ENCODE measurements at places on chromosomes 6 and 20.

DNA sequence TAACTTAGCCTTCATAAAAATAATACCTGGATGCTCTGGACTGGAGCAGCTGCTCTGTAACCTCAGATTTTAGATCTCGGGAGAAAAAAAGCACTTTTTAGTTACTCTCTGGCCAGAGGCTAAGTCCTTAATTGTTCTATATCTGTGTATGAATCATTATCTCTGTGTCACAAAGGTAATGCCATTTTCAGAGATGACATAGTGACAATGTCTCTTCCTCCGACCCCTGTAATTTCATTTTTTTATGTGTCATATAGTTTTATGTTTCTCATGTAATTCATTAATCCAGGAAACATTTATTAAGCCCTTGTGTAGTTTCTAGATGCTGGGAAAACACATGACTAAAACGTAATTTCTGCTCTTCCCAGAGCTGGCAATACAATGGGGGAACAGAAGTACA lies 55.6 kb downstream of the SENP6 start:
- DNase-seq = no peak

GRCh38 chr6:144104898-144105487 lies 9.6 kb upstream of the SF3B5 start:
- peak; percentile 64 for DNase-seq

DNA sequence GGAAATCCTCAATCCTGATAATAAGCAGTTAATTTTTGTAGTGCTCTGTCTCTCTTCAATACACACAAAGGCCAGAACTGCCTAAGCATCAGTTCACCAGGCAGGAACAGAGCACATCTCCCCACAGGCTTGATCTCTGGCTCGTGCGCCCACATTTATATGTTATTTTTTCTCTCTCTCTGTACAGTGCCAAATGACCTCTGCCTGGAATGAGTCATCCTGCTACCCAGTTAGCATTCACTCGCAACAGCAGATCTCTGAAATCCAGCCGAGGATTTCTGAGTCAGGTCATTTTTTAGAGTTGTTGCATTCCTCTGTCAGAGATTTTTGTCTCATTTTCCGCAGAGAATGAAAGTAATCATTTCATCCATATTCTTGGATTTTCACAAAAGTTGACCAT lies 107.1 kb downstream of the COL12A1 start:
- DNase-seq = no peak

GRCh38 chr6:72623808-72624207 lies 1.9 kb downstream of the KCNQ5 start:
- DNase-seq = no peak

- no peak for DNase-seq
Observed at GRCh38 chr6:144347448-144347759, 62.3 kb downstream of the UTRN start.

GRCh38 chr6:109672839-109673238 lies 18.2 kb downstream of the AK9 start:
- no peak for DNase-seq

GRCh38 chr6:49933526-49933925 lies 30.4 kb downstream of the DEFB114 start:
- DNase-seq = no peak

DNA sequence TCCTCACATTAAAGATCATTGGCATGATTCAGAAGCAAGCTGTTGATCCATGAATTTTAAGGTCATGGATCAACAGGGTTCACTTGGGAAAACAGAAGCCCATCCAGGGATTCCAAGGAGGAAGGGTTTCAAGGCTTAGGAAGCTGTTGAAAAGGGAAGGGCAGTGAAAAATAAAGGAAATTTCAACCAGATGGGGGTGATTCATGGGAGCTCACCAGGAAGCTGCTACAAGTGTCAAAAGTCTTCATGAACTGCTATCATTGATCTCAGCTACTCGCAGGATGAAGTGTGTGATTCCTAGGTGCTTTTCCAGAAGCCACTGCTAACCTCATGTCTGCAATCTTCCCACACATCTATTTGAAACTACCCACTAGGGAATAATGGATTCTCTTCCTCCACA lies 26.2 kb downstream of the ADTRP start:
- no peak for DNase-seq

DNA sequence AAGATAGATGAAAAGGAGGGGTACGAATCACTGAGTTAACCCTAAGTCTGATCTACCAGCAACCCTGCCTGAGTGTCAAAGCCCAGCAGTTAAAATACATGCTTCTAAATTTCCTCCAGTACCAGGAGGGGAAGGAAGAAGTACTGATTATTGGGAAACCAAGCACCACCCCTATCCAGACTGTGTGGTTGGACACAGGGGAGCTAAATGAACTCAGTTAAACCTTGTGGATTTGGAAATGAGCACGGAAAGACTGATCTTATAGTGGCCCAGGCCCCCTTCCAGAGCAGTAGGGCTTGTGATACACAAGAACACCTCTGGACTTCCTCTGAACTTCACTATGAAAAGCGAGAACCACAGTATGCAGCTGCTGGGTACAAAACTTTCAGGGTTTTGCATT lies 585.6 kb downstream of the MAFB start:
- DNase-seq = no peak

GRCh38 chr6:71228461-71229041 lies 60.1 kb upstream of the OGFRL1 start:
- DNase-seq = no peak

GRCh38 chr20:32523613-32524213 lies 61.4 kb downstream of the NOL4L start:
- DNase-seq = no peak

DNA sequence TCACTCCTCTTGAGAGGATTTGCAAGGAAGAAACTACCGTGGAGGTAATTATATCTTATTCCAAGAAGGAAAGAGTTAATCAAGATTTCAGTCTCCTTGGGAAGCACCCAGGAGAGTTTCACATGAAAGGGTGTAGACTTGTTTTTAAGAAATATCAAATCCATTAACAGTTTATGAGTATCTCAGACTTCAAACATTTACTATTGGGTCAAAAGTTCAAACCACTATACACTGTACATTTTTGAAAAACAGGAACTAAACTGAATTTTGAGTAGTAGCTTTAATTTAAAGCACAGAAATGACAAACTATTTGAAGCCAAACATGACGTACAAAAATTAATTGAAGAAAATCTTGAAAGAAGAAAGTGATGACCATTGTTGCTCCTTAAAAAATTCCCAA lies 164.0 kb downstream of the FOXC1 start:
- no peak for DNase-seq

DNA sequence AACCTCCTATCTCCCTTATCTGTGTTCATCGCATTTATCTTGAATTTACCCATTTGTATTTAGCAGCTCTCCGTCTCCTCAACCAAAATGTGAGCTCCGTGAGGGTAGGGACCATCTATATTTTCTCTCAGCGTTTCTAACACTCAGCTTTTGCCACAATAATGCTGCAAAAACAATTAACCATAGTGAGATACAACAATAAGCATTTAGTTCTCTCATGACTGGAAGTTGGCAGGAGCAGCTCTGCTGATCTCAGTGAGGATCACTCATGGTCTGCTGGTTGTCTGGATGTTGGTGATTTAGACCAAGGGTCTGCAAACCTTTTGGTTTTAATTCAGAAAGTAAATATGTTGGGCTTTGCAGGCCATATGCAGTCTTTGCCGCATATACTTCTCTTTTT lies 394.8 kb upstream of the RNF217 start:
- no peak for DNase-seq

DNA sequence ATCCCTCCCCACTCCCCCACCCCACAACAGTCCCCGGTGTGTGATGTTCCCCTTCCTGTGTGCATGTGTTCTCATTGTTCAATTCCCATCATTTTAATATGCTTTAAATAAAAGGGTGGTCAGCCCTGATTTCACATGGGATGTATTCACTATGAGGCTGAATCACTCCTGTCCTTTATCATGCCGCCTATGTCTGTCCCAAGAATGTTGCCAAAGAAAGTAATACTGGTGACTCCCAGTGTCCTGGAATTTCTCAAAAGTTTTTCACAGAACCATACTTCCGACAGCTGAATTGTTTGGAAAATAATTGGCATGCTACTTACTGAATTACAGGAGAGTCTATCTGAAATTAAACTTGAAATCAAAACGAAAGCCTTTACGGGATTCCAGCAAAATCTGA lies 217.7 kb downstream of the HAO1 start:
- DNase-seq = no peak

DNA sequence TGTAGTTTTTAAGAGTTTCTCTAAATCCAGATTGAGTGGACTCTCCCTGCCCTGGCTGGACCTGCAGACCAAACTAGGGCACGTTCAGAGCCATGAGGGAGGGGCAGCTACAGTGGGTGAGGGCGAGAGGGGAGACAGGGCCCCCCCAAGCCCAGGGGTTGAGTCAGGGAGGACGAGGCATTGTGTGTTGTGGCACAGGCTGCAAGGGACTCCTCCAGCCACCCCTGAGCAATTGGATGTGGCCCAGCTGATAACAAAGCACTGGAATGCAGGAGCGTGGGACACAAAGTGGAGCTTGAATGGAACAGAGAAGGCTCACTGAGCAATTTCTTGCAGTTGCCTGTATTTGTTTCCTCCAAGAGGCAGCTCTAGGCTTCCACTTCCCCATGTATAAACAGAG lies 43.5 kb upstream of the MYL9 start:
- DNase-seq = no peak

DNA sequence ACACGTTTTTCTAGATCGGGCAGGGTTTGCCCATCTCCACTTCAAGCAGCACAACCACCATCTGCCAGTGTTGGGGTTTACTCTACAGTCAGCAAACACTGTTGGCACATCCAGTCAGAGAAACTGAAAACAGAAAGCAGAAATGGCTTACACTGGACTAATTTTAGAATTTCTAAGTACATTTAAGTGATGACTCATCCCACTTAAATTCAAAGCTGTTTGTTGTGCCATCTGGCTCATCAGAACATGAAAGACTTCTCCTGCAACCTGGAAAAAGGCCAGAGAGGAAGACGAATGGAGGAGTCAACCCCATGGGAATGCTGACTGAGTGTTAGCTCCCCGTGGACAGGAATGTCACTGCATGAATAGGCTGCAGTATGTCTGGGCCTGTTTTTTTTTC lies 21.8 kb downstream of the FAM209B start:
- no peak for DNase-seq

DNA sequence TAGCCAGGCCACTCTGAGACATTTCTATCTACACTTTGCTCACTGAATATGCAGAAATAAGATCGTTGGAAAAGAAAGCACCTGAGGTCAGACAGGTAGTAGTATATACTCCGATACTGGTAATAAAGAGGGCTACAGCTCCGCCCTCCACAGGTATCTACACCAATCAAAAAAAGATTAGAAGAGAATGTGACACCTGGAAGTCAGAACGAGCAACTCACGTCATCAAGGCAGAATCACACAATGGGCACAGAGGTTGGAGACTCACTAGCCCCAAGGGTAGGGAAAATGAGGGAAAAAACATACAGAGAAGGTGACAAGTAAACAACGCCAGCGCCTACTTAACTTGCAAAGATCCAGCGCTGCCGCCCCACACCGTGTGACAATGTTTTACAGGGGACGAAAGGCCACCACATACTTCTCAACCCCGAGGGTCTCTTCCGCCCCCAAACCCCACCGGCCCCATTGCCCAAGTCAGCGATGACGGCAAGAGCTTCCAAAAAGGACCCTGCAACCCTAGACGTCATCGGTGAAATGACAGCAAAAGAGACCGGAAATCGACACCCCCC lies 653 bp downstream of the LMBRD1 start:
- DNase-seq = no peak

DNA sequence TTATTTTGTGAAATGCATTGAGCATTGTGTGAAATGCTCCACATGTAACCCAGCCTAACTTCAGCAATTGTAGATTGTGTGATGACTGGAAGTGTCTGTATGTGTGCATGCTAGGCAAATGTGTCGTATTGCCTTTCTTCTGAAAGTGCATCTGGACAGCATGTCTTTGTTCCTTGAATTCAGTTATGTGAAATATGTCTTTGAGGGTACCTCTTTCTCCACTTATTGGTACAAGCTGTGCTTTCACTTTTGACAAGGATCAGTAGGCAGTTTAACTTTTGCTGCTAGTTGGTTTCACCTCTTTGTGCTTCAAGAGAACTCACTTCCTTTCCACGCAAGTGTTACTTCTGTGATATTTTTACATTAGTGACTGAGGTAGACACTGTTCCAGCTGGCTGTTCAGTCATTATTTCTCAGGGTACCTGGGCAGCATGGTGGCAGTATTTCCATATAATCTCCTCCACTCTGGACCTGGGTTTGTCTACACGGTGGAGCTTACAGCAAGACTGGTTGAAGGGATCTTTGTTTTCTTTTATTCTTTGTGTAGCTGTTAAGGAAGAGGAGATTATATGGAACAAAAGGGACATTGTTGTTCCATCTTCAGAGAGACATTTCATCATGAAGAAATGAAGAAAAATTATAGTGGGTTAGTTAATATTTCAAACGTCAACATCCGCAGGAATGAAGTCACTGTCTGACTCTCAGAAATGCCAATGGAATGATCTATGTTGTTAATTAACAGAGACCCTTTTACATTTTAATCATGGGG lies 175.4 kb downstream of the UTRN start:
- DNase-seq = no peak

DNA sequence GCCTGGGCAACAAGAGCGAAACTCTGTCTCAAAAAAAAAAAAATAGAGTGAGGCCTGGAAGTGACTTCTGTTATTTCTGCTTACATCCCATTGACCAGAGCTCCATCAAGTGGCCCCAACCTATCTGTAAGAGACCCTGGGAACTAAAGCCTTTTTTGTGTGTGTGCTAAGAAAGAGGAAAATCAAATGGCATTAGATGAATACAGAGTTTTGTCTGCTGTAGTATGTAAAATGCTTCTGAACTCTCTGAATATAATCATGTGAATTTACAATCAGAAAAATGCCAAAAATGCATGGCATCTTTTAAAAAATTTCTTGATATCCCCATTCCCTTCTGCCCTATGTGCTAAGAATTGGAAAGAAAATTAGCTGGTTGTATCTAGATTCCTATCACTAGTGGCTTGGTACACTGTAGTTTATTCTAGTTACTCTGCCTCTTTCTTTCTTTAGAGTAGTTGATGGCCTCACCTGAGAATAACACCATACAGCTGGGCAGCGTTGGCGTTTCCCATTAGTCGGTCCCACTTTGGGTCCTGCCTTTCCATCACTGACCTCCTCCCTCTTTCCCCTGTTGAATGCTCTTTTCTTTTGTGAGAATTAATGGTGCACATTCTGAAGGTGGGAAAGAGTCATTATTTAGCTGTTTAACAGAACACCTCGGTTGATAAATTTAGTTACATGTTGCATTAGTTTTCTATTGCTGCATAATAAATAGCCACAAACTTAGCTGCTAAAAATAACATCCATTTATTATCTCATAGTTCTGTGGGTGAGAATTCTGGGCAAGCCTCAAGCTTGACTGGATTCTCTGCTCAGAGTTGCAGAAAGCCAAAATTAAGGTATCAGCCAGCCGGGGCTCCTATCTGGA lies 38.2 kb downstream of the SAMD5 start:
- no peak for DNase-seq

GRCh38 chr20:1437235-1437904 lies 29.3 kb downstream of the NSFL1C start:
- DNase-seq = peak; percentile 53

DNA sequence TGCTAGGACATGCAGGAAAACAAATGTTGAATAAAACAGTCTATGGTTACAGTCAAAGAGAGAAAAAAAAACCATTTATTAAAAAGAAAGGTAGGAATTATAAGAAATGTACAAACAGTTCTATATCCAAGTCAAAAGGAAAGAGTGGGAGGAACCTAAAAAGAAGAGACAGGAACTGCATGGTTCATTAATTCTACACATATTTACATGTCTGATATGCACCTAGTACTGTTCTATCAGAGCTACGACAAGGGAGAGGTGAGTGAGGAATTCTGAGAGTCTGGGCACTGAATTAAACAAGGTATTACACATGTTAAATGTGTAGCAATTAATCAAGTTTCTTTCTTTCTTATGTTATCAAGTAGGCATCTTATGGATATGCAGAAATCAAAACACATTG lies 41.9 kb downstream of the SYCP2 start:
- DNase-seq = no peak

- no peak for DNase-seq
Observed at GRCh38 chr20:20018366-20018765, 1.2 kb downstream of the NAA20 start.
